ENCODE measurements at places on chromosomes 2 and 18. TPM values are rescaled to one million over a fixed set of nuclear protein-coding genes. Genes with fewer than 3 reads are reported as not detected.

DNA sequence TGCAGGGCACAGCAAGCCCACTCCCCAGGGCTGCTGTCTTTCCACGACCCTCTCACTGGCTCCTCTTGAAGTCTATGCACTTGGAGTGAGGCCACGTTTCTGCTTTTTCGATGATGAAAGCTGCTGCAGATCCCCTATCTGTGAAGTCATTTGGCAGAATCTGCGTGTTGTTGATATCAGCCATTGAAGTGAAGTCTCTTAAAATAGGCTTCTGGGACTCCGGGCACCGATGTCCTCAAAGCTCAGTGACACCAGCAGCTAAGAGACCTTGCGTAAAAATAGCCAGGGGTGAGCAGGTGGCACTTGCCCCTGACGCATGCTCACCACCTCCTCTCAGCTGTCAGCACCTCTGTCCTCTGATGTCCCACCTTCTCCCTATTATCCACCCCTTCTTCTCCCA is 89.4 kb upstream of the FHL2 start:
- DNase-seq, result no peak

DNA sequence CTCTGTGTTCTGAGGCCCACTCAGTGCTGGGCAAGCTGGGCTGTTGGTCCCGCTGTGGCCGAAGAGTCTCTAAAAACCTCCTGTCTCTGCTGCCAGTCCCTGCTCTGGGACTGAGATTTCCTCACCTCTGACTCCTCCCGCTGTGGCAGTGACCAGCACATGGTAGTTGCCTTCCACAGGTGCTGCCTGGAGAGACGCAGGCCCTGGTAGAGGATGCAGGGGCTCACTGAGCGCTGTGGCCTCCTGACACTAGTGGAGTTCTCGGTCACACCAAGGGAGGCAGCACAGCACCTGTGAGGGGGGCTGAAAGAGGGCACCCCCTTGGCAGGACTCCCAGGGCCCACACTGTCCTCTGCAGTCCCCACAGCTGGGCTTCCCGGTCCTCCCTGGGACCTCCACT is 3.8 kb upstream of the ASB1 start:
- no peak for DNase-seq

Gene MDH1B
- 14.1 TPM for polyA plus RNA-seq

Gene MTCL1
- polyA plus RNA-seq, result 16.4 TPM

- no peak for DNase-seq
Observed at GRCh38 chr18:2715990-2716389, 60.5 kb downstream of the SMCHD1 start.

GRCh38 chr2:3741867-3742602 is 38.7 kb downstream of the DCDC2C start:
- DNase-seq, result no peak

- no peak for DNase-seq
Observed at GRCh38 chr2:7846607-7847006, 835.2 kb upstream of the ID2 start.

DNA sequence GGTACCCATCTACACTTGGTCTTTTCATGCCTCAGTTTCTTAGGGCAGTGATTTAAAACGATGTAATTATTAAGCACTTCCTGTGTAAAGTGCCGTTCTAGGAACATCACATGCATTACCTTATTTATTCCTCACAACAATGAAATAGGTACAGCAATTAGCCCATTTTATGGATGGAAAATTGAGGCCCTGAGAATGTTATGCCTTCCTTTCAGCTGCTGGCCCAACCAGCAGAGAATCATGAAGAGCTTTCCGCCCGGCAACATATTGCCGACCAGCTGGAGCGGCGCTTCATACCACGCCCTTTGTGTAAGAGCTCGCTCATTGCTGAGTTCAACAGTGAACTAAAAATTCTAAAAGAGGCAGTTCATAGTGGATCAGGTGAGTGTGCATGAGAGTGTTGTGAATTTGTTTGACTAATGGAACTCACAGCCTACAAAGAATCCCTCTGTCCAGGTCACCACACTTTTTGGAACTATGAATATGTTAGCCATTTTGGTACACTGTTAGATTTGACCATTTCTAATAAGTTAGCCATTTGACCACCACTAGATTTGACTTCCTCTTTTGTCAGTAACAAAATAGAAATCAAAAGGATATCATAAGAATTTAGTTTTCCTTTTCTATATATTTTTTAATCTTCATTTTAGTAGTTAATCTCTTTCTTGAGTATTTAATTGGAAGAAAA is 25.6 kb upstream of the RPE start:
- DNase-seq, result no peak

DNA sequence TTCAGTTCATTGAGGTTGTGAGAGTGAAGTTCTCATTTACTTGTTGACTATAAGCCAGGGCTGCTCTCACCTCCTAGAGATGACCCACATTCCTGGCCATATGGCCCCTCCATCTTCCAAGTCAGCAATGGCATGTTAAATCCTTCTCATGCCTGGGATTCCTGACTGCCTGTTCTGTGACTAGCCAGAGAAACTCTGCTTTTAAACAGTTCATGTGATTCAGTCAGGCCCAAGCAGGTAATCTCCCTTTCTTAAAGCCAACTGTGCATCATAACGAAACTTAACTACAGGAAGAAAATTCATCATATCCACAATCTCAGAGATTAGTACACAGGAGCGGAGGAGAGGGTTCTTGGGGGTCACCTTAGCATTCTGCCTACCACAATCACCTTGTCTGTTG is 11.5 kb downstream of the DPP4 start:
- no peak for DNase-seq

Gene DNAH7
- 9.5 TPM for polyA plus RNA-seq

GRCh38 chr18:22703883-22704585 is 229.1 kb upstream of the RBBP8 start:
- no peak for DNase-seq

Gene MYO1B
- polyA plus RNA-seq, result 121 TPM

- DNase-seq, result no peak
Observed at GRCh38 chr18:50981381-50981780, 13.5 kb downstream of the ELAC1 start.

GRCh38 chr2:239472235-239472775 is 71.5 kb upstream of the HDAC4 start:
- DNase-seq, result no peak

Gene KLHL41
- 1.1 TPM for polyA plus RNA-seq

Gene TMEM198
- 2.5 TPM for polyA plus RNA-seq

DNA sequence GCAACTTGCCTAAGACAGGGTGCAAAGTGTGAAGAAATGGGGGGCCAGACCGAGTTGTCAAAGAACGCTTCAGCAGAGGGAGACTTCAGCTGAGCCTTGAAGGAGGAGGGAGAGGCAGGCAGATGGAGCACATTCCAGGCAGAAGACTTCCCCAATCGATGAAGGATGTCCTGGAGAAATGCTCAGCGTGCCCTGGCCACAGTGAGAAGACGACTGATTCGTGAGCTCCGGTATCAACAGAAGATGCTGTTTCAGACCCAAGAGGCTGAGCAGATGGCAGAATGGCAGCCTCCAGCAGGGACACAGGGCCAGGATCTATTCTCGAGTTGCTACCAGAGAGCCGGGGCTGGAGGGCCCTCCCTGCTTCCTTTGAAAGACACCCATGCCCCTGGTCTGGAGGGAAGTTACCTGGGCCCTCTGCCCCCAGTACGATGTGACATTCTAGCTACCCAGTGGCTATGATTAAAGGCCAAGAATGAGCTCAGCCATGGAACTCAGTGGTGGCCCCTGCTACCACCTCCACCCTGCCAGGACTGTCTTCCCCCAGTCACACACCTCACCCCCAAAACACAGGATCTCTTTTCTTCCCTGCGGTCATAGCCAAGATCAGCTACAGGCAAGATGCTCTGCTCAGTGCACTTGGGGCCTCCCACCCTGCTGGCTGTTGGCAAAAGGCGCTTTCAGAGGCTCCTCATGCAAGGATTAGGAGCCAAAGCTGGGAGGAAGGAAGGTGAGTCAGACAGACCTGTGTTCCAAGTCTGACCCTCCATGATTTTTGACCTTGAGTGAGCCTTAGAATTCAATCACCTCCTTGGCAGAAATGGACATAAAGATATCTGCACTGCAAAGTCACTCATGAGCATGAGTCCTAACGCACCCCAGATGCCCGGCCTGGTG is 84.3 kb downstream of the TFCP2L1 start:
- DNase-seq, result no peak

GRCh38 chr18:35075132-35075531 is 33.9 kb downstream of the MAPRE2 start:
- no peak for DNase-seq

DNA sequence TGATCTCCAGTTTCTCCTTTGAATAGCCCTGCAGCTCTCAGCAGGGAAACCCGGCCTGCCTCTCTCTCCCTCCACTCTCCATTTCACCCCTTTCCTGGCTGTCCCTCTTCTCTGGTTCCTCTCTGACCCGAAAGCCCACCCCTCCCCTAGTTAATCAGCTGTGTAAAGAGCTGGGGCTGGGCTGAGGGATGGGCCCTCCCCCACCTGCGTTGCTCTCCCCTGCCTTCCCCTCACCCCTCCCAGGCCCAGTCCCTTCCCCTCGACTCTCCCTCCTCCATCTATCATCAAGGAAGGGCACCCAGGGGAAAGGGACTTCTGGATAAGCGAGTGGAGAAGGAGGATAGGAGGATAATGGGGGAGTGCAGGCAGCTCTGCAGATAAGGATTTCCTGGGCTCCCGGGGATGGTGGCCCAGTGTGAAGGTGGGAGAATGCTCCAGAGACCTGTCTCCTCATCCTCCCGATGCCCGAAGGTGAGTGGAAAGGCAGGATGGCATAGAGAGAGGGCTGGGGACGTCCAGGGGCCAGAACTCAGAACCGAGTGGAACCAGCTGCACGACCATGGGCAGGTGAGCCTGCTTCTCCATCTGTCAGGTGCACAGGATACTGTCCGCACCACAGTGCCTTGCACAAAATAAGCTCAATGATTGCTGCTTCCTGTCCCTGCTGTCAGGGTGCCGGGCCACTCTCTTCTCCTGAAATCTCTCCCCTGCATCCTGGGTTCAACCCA is 12.0 kb downstream of the SLC30A3 start:
- DNase-seq, result no peak

Gene IER3IP1
- polyA plus RNA-seq, result 36.9 TPM

GRCh38 chr2:143144813-143145455 is 15.7 kb downstream of the ARHGAP15 start:
- no peak for DNase-seq

Gene AGXT
- polyA plus RNA-seq, result not detected

GRCh38 chr2:204265681-204266181 is 279.5 kb upstream of the PARD3B start:
- DNase-seq, result no peak

DNA sequence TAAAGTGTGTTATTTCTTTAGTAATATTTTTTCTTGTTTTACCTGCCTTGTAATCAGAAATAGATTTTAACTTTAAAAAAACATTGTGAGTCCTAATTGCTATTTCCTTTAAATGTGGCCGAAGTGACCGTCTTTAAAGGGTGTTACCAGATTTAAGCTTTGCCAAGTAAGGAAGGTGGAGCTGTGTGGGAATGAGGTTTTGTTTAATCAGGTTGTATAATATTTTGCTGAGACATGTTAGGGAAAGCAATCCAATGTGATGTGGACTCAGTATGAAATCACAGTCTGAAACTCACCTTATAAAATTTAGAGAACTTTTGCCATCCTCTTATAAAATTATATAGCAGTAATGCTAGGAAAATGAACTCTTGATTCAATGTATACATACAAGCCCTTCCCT is 32.9 kb upstream of the ITPRID2 start:
- DNase-seq, result no peak

DNA sequence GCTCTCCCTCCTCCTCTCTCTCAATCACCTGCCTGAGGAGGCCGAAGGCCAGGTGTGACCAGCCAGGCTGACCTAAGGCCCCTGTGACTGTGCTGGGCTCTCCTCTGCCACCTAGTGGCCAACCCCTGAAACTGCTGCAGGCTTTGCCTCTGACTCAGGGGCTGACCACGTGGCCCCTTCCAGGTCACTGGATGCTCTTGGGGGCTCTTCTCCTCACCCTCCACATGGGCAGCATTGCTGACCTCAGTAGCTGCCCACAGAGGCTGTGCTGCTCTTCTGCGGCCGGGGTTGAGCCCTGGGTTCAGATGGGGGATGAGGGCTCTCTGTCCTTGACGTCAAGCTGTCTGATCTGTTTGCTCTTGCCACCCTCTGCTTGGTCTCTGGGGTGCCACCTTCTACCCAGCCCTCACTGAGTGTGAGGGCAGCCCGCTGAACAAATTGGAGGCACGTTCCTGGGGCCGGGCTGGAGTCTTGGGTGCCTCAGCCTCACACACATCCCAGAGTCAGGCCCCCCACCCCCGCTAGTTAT is 122.7 kb downstream of the TWIST2 start:
- DNase-seq, result no peak

- no peak for DNase-seq
Observed at GRCh38 chr2:44730593-44730992, 210.9 kb upstream of the SIX3 start.

DNA sequence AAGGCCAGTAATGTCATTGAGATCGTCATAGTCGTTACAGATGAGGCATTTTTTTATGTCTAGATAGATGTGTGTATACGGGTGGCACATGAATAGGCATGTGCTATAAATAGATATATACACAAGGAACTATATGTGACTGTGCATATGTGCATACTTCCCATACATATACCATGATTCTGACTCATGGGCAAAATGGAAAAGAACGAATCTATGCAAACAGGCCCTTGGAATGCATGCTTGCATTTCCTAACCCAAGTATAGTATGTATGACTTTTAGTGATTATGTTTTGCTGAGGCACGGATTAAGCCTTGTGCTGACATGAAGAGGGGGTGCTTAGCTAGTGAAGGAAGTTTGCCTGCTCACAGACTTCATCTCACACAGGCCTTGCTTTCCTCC is 111.7 kb downstream of the BCL11A start:
- DNase-seq, result no peak

Gene MRO
- polyA plus RNA-seq, result 3.7 TPM

Gene B4GALT6
- polyA plus RNA-seq, result 16.7 TPM

- peak; percentile 70 for DNase-seq
Observed at GRCh38 chr2:38274286-38275276, 102.5 kb downstream of the ATL2 start.

DNA sequence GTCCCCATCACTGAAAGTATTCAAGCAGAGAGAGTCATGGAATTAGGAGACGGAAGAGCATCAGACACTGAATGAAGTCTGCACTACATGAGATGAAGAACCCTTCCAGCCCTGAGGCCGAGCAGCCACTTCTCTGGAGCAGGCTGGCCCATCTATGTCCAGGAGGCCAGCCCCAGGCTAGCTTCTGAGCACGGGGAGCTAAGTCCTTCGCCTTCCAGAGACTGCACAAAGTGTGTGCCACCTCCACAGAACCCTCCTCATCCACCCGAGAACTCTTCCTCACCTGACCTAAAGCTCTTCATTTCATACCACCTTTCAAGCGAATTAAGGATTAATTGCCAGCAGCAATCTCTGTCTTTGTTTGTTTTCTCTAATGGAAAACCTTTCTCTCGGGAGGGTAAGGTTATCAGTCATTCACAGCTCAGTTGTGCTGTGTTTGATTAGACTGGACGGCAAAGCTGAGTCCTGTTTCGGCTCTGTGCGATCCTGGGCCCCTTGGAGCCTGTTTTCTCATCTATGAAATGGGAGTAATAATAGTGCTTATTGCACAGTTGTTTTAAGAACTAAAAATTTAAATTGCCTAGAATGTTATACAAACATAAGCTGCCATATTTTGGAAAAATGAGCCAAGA is 38.0 kb downstream of the SCTR start:
- DNase-seq, result no peak

- DNase-seq, result peak; percentile 76
Observed at GRCh38 chr2:129849559-129850160, 129.8 kb upstream of the RAB6C start.
